ENCODE measurements at places on chromosomes 7 and 10.

GRCh38 chr7:33726582-33726981 is 178.8 kb upstream of the BMPER start:
- DNase-seq = no peak

GRCh38 chr10:36671607-36672006 is 453.8 kb upstream of the ANKRD30A start:
- DNase-seq = no peak

- peak; percentile 65 for DNase-seq
Observed at GRCh38 chr10:77036993-77037734, 600.4 kb downstream of the KCNMA1 start.

DNA sequence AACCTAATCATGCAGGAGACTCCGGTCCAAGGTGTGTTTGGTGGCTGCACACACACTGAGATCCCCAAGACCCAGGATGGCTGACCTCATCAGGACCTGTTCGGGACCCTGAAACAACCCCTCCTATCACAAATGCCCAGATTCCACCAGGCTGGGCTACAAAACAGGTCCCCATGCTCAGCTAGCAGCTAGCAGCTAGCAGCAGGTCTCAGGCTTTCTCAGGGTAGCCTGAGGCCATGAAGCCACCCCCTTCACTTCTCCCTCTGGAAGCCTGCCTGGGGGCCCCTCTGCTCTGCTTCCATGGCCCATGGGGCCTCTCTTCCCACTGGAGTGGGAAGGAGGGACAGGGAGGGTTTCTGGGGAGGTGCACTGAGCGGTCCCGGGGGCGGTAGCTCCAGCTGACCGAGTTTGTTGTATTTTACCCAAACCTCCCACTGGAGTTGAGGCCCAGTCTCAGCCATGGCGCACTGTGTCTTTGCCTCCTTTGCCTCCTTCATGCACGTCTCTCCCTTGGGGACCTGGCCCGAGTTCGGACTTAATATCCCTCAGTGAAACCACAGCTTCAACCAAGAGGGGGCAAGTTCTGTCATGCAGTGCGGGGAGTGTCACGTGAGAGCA is 95.1 kb upstream of the GPR26 start:
- peak; percentile 14 for DNase-seq

- DNase-seq = no peak
Observed at GRCh38 chr10:23046027-23046426, 49.4 kb upstream of the MSRB2 start.

GRCh38 chr10:101222683-101223273 is 6.5 kb downstream of the LBX1 start:
- no peak for DNase-seq

GRCh38 chr10:100004805-100005510 is 4.8 kb downstream of the DNMBP start:
- DNase-seq = no peak

GRCh38 chr10:103882285-103883007 is 27.1 kb upstream of the SH3PXD2A start:
- DNase-seq = no peak

GRCh38 chr10:17201794-17202116 is 283 bp upstream of the TRDMT1 start:
- no peak for DNase-seq

DNA sequence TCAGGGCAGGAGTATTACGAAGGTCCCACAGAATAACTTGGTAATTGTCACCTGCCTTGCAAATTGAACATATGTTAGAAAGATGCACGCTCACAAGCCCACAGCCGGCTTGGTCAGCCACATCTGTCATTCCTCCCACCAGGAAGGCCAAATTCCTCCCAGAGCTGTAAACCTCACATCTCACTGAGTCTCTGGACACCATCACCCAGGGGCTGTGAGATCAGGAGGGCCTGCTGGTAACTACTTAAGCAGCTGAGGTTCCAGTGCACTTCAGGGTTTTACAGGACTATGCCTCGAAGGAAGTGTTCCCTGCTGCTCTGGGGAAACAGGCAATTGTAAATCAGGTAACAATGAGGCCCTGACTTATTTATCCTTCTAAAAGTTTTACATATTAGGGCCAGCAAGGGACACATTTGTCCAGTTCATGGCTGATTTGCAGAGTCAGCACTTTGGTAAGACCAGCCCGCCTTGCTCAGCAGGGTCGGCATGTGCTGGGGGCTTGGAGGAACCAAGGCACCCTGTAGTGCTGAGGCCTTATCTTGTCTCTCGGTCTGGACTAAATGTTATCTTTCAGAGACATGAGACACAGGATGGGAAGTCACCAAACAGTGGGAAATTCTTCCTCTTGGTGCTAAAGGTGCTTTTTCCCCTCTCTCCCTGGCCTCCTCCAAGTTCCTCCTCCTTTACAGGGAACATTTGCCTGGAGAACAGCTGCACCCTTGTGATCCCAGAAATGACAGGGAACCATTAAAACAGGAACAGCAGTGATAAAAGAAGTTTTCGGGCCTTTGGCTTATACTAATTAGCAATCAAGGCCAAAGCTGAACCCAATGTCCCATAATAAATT is 34.3 kb downstream of the PYROXD2 start:
- DNase-seq = no peak

DNA sequence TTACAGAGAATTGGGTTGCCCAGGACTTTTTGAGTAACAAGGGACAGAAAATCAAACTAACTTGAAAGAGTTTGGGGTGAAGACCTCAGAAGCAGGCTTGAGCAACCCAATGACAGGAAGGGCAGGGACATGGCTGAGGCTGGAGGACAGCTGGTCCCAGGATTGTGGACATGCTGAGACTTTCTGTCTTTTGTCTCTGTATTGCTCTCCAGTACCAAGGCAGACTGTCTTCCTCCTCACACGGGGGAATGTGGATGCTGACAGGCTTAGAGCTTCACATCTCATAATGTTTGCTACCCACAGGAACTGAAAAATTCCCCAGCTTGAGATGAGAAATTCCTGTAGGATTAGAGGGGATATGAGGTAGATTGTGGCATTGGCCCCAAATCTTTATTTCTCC is 229.6 kb downstream of the PHF14 start:
- DNase-seq = no peak

DNA sequence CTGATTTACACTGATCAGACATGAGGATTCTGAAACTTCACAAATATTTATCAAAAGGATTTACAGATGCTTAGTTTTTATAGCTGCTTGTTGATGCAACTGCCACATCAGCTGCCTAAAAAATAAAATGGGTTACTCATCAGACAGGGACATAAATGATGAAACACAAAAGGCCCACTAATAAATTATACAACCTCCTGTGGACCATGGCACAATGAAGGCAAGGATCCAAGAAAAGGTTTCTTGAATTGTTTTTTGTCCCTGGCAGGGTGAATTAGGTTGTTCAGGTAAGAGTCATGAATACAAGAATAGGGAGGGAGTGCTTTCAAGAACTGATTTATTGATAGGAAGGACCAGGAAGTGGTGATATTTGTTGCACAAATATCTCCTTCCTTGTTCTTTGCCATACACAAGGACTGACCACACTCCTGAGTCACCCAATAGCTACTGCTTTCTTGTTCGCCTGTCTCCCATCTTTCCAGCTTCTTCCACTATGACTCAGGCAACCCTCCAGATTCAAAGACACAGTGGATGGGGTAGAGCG is 234.5 kb downstream of the AHR start:
- DNase-seq = no peak

GRCh38 chr10:132833421-132834111 is 47.6 kb upstream of the NKX6-2 start:
- no peak for DNase-seq

DNA sequence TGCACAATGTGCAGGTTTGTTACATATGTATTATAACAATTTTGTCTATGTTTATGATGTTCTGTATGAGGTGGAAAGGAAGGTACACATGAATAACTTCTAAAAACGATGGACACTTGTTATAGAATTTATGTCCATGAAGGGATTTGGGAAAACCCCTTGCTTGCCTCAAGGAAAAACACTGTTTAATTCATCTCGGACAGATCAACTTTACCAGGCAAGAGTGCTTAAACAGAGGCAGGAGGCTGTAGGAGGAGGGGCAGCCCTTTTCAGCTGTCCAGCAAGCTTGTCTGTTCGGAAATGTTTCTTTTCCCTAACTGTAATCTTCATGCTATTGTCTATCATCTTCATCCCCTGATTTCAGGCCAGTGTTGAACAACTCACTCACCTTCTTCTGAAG is 200.9 kb downstream of the CDC14C start:
- DNase-seq = no peak

DNA sequence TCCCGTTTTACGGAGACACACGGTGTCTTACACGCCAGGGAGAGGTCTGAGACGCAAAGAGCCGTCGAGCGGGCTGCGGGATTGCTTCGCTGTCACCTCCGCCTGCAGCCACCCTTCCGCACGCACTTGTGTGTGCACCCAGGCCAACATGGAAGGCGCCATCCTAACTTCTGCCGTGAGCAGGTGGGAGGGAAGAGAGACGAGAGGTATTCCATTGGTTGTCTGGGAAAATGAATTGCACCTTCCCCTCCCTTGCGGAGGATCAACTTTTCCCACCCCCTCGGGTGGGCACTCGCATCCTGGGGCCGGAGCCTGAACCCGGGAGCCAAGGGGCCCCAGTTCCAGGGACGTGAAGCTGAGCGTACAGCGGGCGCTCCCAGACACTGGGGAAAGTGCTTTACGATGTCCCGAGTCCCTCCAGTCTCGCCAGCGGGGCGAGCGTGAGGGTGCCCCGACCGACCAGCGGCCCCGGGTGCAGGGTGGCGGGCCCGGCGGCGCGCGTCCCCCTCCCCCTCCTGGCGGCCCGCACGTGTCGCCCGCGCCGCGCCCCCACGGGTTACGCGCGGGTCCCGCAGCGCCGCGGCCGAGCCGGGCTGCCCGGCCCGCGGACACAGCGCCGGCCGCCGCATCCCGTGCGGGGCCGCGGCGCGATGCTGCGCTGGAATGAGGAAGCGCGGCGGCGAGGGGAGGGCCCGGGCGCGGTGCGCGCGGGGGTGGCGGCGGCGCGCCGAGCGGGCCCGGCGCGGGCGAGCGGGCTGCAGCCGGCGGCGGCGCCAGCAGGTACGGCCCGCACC is 984 bp upstream of the IKZF1 start:
- DNase-seq = no peak

DNA sequence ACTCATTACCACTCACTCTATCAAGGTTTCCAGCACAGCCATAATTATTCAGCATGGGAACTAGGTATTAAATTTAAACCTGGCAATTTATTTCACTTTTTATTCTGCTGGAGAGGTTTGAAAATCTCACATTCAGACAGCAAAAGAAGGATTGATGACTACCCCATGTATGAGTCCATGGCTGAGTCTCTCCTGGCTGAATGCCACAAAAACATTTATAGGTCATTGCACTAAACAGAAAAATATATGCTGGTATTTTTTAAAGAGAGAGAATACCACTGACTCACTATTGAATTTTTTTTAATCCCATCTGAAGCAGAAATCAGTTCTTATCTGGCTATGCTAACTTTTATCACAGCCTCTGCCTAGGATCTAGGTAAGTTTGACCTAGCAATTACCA is 336.3 kb downstream of the PPP1R3A start:
- no peak for DNase-seq

DNA sequence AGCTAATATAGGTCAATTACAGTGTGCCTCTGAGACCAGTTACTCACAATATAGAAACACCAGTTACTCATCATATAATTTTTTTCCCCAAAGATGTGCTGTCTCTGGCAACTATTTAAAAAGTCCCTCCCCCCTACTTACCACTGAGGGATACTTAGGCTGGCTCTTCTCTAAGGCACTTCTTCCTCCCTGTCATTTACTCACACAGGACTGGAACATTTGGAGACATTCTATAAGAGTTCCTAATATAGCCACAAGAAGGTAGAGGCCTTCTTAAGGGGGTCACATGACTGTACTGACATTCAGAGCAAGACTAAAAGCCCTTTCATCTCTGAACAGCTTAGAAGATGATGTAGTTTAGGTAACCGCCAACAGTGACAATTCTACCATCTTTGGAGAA is 44.4 kb upstream of the SLIT1 start:
- no peak for DNase-seq

GRCh38 chr7:35356495-35356894 is 102.6 kb upstream of the TBX20 start:
- no peak for DNase-seq
